T47D (cell line): ENCODE measurements at places on chromosomes 13 and 19.

DNA sequence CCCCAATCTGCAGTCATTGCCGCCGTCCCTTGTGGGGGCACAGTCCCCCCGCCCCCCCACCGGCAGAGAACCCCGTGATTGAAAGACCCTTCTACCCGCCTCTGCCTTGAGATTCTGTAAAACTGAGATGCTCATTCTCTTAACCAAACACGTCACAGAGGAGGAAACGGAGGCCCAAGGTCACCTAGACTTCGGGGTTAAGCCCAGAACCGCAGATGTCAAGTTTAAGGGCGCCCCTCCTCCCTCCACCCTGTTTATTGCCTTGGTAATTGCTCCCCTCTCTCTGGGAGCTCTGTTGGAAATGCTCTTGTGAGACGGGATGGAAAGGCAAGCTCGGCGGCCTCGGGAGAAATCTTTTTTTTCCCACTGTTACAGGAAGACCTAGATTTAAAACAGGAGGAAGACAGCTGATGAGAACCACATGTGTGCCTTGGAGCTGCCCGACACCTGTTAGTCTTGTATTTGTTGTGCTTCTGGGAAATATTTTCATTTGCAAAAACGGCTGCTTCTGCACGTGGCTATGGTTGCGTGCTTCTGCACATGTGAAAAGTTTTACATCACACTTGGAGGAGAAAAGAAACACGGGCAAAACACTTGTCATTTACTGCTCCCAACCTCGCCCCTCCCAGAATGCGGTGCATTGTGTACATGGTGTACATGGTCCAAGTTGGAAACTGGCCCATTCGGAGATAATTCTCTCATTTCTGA lies 1.1 kb upstream of the MED26 start:
- no peak for DNase-seq

DNA sequence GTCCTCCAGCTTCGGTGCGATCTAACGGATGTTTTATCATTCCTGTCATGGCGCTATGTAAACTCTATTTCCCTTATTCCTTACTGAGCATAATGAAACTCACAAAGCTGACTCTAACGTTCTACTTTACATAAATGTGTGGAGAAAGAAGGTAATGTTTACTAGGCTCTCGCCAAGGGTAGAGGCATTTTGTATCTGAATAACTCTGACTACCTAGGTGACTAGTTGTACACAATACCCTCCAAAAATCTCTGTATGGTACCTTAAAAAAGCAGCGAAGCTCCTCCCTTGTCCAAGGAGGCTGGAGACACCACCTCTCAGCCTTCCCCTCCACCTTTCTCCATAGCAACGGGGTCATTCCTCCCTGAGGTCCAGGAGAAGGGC lies 316 bp upstream of the ZNF530 start:
- no peak for DNase-seq

- no peak for DNase-seq
Measured at GRCh38 chr19:41929536-41930071, 1.4 kb upstream of the ERFL start.

- no peak for DNase-seq
Measured at GRCh38 chr13:41494202-41494601, 36.9 kb downstream of the RGCC start.

GRCh38 chr13:32225481-32225931 lies 89.7 kb downstream of the ZAR1L start:
- DNase-seq: no peak

GRCh38 chr13:51626749-51627148 lies 42.5 kb downstream of the WDFY2 start:
- no peak for DNase-seq

DNA sequence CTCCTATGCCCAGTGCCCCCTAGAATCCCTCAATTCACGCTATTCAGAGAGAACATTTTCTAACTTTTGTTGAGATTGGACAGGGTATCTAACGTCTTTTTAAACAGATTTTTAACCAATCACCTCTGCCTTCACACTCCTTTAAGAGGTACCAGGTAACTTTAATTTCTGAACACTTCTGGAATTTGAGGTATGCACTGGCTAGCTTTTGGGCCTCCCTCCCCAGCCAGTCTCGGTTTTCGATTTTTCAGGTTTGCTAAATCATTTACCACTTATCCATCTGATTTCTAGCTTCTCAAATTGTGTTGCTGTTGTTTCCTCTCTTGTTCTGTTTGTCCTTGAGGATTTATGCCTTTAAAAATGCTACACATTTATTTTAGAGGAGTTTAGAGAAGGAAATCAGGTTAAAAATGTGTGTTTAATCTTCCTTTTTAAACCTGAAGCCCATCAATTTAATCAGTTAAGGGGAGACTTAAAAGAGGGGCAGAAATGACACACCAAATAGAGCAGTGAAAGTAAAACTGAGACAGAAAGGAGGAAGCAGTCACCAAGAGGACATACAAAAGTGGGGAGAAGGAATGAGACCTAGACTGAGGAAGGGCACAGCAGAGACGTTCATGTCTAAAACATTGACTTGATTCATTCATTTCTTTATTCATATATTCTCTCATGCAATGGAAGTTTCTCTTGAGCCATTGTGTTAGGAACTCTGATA lies 139.6 kb upstream of the HTR2A start:
- peak; percentile 15 for DNase-seq

DNA sequence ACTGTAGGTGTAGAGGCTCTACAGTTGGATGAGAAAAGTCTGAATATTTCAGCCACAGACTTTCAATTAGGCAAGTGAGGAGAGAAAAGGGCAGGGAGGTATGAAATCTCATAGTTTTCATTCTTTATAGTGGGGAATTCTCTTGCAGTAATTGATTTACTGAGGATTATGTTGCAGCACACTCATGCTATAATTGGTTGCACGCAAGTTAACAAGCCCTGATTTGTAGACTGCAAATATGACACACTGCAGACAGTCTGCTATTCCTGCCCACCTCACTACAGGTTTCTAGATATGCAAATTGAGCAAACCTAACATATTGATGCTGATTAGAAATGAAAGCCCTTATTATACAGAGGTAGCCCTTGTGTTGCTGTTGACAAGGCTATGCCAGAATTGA lies 139.4 kb downstream of the LHFPL6 start:
- DNase-seq: no peak

GRCh38 chr19:16117594-16118033 lies 5.9 kb downstream of the RAB8A start:
- no peak for DNase-seq

DNA sequence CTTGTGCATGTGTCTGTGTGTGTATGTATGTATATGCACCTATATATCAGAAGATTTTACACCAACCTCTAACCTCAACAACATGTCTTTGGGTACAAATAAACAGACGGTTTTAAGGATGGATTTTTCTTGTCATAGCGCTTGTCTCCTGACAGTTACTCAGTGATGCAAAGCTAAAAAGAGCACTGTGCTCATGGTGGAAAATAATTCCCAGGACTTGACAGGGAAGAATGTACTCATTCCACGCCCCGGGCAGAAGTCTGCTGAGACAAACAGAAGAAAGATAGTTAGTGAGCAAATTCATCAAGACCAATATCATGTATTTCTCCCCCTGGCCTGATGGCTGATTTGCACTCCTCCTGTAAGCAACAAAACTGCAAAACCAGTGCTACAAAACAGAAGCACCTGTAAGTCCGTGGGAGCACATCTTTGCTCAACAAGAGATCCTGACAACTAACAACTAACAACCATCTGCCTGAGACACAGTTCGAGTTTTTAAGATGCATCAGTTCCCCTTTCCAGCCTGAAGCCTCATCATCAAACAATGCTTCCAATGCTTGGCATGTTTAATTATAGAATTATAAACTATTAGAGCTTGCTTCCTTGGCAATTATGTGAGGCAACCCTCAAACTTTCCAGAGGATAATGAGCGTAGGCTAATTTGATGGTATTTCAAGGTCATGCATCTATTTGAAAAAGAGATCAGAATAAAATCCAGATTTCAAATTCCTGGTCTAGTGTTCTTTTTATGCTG lies 812.7 kb upstream of the MIR17HG start:
- peak; percentile 5 for DNase-seq

DNA sequence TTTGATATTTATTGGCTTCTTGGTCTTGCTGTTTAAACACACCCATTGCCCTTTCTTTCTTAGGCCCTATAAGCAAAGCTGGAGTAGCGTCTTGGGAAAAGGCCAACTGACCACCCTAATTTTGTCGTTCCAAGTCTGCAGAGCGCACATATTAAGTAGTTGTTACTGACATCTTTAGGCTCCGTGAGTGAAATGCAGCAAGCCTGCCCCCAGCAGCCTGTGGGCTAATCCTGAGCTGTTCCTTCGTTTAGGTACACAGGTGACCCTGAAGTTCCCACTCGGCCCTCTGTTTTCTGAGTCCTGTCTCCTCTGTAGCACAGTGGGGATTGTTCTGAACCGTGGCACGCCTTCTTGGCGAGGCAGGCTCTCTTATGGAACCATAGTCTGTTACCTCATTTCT lies 170.5 kb downstream of the STK24 start:
- DNase-seq: no peak

- DNase-seq: no peak
Measured at GRCh38 chr13:36549755-36550154, 117.5 kb downstream of the CCNA1 start.

DNA sequence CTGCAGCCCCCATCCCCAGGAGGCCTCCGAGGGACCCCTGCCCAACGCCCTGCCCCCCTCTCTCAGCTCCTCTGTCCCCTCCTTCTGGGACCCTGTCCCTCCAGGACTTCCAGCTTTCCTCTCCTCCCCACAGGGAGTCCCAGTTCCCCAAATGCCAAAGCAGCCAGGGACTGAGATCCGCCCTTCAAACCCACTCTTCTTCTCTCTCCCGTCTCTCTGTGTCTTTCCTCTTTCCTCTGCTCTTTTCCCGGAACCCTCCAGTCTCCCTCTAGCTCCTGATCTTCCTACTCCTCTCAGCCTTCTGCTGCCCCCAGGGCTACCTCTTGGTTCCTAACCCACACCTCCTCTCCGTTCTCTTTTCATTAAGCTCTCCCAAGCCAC lies 377 bp downstream of the CA11 start:
- no peak for DNase-seq

- DNase-seq: peak; percentile 1
Measured at GRCh38 chr13:62119739-62120700, 704.4 kb upstream of the PCDH20 start.

DNA sequence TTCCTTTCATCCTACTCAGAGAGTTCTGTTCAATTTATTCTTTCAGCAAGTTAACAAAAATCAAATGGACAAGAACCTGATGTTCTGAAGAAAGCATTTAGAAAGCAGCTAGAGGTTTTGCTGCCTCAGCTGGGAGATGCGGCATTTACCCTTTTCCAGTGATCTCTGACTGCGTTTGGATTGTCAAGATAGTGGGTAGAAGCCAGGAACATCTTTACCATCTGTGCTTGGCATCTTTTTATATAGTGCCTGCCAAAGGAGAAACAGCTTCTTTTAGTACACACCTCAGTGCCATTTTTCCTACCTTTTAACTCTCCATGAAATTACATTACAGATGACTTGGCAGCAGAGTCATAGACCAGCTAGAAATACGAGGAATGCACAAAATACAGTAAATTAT lies 680.8 kb downstream of the SLITRK1 start:
- no peak for DNase-seq

DNA sequence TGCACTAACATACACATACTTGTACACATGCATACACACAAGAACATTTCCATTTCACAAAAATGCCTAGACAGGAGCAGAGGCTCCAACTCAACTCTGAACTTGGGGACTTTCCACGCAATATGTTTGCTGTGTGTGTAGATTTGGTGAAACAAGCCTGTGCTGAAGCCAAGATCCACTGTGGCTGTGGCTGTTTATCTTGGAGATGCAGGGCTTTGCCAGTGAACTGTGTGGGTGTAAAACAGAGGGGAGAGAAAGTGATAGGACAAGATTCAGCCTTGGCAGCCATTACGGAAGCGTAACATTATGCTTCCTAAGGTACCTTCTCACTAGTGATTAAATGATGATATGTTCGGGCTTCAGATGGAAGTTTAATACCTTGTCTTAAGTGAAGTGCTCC lies 73.2 kb upstream of the MBNL2 start:
- DNase-seq: no peak

- DNase-seq: no peak
Measured at GRCh38 chr13:79245937-79246577, 160.0 kb downstream of the RBM26 start.

DNA sequence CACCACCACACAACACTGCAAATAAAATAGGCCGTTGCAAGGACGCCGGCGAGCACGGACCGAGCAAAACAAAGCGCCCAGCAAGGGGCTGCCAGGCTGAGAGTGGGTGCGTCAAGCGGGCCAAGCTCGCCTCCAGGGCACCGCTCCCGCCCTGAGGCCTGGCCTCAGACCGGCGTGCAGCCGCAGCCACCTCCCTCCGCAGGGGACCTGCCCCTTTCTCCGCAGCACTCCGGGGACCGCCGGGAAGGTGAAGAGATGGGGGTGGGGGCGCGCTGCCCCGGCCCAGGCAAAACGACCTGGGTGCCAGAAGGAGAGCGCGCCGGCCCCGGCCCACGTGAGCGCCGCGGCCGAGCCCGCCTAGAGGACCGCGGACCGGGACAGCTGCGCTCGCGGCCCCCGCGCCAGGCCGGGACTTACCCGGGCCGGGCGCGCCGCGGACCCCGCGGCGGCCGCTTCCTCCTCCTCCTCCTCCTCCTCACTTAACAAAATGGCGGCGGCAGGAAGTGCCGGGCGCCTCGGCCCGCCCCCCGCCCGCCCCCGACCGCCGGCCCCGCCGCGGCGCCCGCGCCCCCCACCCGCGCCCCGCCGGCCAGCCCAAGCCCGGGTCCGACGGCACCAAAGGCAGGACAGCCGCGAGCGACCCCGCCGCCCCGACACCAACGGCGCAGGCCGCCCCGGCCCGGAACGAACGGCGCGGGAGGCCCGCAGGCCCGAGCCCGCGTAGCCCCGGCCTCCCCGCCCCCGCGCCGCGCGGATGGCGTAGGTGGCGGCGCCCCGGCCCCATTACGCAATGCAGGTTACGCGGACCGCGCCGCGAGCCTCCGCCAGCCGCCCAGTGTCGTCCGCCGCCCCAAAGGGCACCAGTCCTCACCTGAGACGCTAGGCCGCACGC lies 674 bp downstream of the BRD4 start:
- peak; percentile 44 for DNase-seq

DNA sequence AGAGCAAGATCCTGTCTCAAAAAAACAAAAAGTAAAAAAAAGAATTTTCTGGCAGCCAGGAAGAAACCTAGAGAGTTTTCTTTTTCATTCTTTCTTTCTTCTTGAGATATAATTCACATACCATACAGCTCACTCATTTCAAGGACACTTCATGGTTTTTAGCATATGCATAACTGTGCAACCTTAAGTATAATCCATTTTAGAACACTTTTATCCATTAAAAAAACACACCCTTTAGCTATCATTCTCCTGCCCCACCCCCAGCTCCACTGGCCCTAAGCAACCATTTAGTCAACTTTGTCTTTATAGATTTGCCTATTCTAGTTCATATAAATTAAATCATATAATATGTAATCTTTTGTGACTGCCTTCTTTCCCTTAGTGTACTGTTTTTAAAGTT lies 8.1 kb upstream of the IPO5 start:
- DNase-seq: no peak

GRCh38 chr13:105200181-105200580 lies 1335.3 kb downstream of the EFNB2 start:
- no peak for DNase-seq

DNA sequence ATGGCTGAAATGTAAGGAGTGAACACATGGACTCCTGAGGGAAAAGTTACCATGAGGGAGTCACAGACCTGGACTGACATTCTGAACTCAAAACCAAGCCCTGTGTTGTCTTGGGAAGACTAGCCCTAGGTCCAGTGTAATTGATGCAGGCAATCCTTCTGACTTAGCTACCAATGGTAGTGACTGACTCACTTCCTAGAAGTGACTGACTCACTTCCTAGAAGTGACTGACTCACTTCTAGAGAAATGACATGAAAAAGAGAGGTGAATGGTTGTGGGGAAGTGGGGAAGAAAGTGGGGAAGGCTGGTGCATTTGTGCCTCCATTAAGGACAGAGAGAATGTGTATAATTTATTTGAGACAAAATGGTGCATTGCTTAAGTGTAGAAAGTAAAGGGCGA lies 49.9 kb downstream of the EDNRB start:
- DNase-seq: no peak
